ENCODE measurements at places on chromosomes 16 and 17. TPM values are rescaled to one million over a fixed set of nuclear protein-coding genes. Genes with fewer than 3 reads are reported as not detected.

Gene MRM1
- total RNA-seq: 5.1 TPM

DNA sequence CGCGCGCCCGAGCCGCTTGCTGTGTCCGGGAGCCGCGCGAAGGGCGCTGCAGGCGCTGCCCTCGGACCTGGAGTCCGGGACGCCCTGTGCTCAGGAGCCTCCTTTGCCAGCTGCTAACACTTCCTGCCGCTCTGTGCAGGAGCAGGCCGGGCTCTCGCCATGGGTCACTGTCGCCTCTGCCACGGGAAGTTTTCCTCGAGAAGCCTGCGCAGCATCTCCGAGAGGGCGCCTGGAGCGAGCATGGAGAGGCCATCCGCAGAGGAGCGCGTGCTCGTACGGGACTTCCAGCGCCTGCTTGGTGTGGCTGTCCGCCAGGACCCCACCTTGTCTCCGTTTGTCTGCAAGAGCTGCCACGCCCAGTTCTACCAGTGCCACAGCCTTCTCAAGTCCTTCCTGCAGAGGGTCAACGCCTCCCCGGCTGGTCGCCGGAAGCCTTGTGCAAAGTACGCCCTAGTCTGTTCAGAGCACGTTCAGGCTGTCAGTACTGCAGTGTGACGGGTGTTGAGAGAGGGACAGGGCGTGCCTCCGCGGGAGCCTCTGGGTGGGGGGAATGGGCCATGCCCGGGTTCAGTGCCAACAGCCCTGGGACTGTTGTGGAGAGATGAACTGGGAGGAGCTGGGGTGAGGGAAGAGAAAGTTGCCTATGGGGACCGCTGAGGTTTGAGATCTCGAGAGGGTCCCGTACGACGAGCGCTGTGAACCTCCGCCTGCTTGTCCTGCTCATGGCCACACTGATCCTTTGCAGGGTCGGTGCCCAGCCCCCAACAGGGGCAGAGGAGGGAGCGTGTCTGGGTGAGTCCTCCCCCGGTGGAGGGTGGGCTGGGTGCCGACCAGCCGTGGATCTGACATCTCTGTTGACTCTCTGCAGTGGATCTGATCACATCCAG is 1.3 kb downstream of the ZNF276 start:
- DNase-seq: no peak

DNA sequence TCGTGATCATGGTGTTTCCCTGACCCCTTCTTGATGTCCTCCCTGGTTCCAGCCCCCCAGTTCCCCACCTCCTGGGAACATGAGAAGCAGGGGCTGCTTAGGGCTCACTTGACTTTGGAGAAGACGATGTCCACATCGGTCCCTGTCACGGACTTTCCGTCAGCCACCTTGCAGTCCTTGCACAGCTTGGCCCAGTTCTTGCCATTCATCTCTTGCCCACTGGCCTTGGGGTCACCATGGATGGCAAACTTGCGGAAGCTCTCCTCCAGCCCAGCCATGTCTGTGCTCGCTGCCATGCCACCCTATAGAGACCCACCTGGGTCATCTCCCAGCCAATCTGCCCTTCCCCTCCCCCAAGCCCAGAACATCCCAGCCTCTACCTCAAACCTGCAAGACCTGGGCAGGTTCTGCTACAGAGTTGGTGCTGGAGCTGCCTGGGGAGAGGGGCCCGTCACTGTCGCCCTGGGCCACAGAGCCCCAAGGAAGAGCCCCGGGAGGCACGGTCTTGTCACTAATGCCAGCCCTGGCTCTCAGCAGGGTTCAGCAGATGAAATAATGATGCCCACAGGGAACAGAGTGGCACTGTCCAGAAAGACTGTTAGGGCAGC is 2.4 kb downstream of the TPPP3 start:
- no peak for DNase-seq

- DNase-seq: no peak
These were observed 23.3 kb upstream of the SDR42E2 start for GRCh38 chr16:22139008-22139407.

- no peak for DNase-seq
These were observed 30.0 kb downstream of the CRAMP1 start for GRCh38 chr16:1642148-1642547.

GRCh38 chr17:21843318-21843865 is 151.1 kb downstream of the KCNJ18 start:
- DNase-seq: no peak

Gene CACNG3
- 0.02 TPM for total RNA-seq

DNA sequence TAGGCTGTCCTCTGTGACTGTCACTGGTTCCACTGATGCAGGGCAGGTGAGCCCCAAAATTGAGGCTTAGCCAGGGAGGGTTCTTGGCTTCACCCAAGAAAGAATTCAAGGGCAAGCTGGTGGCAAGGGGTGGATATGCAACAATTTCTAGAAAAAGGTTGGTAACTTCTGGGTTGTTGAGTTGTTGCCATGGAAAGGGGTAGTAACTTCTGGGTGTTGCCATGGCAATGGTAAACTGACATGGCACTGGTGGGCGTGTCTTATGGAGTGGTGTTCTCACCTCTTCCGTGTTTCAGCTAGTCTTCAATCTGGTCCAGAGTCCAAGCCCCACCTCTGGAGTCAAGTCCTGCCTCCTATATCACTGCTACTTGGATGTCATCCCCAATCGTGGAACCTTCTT is 9.5 kb upstream of the GUCY2D start:
- no peak for DNase-seq

DNA sequence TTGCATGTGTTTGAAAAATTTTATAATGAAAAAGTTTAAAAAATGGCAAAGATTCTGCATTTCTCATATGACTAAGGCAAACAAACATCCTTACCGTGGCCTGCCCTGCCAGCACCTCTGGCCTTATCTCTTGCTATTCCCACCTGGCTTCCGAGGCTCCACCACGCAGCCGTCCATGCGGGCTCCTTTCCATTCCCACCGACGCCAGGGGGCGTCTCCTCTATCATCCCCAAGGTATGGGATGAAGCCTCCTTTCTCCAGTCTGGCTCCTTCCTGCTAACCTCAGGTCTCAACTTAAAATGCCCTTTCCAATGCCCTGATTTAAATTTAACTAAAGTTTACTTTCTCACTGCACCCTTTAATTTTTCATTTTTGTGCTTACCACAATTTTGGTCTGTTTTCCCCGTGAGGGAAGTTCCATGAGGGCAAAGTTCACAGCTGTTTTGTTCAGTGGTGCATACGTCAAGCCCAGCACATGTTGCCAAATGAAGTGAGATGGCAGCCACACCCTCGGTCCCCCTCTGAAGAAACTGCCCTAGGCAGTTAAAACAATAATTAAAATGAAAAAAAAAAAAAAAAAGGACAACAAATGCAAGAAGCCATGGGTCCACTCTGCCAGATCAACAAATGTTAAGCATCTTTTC is 13.3 kb upstream of the SDK2 start:
- peak; percentile 85 for DNase-seq

DNA sequence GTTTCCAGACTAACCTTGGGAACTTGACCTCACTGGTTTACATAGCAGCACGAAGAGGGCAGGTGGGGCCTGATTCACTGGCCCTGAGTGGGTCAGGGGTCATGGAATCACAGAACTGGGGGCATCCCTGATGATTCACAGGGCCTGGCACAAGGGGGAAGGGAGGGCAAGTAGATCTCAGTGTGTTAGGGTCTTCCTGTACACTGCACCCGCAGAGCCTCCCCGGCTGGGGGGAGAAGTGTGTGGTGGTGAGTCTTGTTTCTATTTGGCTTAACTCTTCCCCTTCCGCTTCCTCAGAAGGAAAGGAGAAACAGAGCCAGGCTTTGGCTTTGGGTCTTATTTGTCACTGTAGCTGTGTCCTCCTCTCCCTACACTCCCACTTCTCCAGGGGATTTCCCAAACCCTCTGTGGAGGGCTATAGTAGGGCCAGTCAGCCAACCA is 3.7 kb downstream of the STARD3 start:
- no peak for DNase-seq

GRCh38 chr17:76962858-76963257 is 94.7 kb downstream of the MGAT5B start:
- no peak for DNase-seq

Gene SLC12A3
- total RNA-seq: not detected

DNA sequence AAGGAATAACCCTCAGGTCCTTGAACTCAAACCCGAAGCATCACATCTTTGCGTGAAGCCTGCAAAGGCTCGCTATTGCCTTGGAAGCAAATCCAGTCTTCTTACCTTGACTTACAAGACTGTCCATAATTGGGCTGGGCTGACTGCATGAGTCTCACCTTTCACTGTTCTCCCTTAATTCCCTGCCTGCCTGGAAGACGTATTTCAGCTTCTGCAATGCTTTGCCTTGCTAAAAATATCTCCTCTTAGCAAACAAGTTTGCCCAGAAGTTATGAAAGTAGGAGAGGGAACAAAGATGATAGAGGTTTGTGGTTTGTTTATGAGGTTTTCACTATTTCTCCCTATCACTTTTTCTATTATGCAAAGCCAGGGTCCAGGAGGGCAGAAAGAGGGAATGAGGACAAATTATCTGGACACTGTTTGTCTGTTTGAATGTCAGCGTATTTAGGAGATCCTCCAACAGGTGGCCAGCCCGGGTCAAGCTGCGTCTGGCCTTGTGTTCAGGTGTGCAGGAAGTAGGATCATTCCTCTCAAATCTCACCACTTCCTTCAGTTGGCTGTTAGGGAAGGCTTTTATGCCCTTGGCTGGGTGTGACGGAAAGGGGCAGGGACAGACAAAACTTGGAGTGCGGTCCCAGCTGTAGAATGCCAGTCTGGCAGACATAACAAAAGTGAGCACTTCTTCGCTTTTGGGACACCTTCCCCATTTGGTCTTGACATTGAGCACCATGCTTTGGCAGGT is 488.9 kb downstream of the CDH13 start:
- DNase-seq: no peak

DNA sequence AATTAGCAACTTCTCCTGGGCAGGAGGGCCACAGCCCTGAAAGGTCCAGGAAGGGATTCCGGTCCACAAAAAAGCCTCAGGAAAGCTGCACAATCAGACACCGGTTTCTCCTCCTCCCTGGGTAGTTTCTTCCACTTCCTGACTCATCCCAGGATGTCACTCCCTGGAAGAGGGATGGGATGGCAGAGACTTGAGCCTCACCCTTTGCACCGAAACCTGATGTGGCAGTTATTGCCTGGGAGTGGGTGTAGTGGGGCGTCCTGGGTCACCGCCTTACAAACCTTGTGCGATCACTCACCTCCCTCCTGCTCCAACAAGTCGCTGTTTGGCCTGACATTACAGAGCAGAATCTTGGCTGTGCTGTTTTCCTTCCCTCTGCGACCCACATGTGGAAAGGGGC is 70.8 kb downstream of the LYRM1 start:
- no peak for DNase-seq

All from SJCRH30 (cell line).